ENCODE measurements at places on chromosomes 1 and 21.

DNA sequence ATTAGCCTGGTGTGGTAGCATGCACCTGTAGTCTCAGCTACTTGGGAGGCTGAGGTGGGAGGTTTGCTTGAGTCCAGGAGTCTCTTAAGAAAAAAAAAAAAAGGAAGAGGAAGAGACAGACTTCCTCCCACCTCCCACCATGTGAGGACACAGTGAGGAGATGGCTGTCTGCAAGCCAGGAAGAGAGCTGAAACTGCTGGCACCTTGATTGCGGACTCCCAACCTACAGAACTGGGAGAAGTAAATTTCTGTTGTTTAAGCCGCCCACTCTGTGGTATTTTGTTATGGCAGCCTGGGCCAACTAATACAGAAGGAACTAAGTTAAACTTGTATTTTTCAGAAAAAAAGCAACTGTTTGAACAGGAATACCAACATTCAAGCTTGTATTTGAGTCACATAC is 21.7 kb downstream of the DOP1B start:
- no peak for DNase-seq

- no peak for DNase-seq
These were observed 38.7 kb upstream of the CD55 start for GRCh38 chr1:207282496-207283380.

DNA sequence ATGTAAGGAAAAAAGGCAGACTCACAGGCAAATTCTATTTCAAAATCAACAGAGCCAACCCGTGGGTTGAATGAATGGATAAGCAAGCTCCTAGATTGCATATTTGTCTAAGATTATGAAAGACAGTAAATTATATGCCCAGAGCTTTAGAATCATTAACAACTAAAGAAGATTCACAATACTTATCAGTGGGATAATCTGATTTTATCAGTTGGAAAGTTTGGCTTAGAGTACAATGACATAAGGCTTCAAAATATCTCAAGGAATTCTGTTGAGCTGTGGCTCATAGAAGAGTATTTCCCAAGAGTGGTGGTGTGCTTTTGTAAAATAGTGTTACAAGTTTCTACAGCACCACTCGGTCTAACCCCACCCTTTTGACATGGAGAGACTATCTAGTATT is 85.5 kb downstream of the ADAMTS1 start:
- no peak for DNase-seq

DNA sequence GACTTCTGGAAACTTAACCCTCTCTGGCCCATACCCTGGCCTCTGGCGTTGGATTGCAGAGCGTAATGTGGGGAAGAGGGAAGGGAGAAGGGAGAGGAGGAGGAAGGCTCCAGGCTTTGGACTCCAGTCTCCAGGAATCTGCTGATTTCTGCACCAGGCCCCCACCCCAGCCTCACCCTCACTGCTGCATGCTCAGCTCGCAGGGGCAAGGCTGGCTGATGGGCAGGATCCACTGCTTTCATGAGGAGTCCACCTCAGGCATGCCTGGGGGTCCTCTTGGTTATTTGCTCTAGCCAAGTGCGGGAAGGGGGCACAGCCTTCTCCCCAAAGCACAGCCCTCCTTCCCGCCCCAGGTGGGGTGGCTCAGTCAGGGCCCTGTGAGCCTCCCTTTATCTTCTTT is 3.7 kb downstream of the OLFML3 start:
- no peak for DNase-seq

DNA sequence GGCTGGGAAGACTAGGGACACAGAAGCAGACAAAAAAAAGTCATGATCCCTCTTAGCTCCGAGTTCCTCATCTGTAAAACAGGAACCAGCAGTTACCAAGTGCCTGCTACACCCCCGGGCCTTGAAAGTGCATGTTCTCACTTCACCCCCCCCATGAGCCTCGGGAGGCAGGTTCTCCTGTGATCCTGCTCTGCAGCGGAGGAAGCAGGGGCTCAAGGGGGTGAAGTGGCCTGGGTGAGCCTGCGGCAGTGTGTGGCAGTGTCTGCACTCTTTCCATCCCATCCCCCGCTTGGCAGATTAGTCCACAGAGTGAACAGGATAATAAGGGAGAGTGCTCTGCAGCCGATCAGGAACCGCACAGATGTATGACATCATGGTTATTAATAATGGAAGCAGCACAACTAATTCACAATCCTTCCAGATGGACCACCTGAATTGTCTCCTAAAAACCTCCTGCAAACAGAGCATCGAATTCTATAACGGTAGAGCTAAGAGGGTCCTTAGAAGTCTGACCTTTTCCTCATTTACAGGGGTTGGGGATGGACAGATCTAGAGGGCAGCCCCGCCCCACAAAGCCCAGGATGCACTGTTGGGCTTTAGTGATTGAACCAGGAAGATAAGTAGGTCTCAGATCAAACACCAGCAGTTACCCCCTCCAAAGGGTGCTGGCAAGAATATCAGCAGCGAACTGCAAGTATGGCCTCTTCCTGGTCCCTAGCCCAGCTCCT is 174.1 kb upstream of the EDN2 start:
- DNase-seq: no peak

GRCh38 chr1:244052016-244052727 is 1.1 kb downstream of the ZBTB18 start:
- no peak for DNase-seq

- DNase-seq: no peak
These were observed 33.5 kb downstream of the EPHA2 start for GRCh38 chr1:16122350-16122881.

DNA sequence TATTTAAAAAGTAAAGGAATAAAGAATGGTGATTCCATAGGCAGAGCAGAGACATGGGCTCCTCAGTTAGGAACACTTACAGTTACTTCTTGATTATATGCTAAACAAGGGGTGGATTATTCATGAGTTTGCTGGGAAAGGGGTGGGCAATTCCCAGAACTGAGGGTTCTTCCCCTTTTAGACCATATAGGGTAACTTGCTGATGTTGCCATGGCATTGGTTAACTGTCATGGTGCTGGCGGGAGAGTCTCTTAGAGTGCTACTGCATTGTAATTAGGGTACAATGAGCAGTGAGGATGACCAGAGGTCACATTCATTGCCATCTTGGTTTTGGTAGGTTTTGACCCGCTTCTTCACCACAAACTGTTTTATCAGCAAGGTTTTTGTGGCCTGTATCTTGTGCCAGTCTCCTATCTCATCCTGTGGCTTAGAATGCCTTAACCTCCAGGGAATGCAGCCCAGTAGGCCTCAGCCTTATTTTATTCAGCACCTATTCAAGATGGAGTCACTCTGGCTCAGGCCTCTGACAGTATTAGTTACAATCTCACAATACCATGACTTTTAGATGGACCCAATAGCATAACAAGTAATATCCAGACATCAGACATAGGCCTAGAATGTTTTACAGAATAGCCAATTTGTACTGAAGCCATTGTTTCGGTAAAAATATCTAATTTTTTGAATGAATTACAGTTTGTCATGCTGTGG is 106.8 kb downstream of the ZBTB18 start:
- DNase-seq: no peak

DNA sequence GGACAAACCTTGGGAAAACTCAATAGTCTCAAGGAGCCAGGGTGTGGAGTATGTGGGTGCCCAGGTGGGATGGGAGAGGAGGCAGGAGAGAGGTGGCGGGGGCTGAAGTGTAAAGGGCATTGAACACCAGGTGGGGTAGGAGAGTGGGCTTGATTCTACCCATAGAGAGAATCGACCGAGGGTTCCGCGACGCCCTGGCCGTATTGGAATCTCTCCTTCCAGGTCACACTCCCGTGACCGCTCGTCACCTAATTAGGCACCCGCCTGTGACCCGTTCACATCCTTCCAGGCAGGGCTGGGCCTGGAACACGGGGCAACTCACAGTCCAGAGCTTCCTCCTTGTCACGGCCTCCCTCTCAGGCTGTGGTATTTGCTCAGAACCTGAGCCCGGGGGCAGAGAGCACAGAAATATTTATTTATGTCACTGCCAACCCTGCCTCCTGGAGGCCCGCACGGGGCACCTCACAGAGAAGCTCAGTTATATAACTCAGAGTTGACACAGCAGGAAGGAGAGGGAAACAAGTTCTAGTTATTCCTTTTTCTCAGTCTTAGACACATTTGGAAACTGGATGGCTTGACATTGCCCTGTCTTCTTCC is 12.0 kb downstream of the NCMAP start:
- DNase-seq: no peak

DNA sequence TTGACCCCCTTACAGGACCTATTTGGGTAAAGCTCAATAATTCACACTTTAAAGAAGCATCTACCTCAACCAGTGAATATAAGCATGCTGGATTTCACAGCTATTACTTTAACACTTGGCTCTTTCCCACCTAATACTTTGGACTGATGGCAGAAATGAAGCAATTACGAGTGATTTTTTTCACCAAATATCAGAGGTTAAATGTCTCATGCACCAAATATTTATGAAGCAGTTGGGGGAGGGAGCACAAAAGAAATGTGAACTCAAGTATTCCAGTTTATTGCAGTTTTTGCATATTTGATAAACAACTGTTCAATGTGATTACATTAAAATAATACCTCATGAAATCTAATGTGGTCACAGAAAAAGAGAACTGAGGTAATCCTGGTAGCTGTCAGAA is 223.6 kb downstream of the LRRC7 start:
- DNase-seq: no peak

DNA sequence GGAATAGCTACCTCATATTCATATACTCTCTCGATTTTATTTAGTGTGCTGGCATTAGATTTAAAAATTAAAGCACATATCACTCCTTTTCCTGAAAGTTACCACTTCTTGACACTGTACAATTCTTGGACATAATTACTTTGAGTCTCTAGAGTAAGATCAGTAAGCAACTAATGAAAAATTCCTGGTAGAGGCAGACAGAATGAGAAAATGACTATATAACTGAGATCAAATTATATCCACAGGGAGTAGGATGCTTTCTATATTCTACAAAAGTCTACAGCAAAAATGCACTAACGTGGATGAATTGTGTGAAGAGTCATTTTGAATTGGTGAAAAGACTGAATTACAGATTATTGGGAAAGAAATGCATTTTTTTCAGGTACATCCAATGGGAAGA is 445.7 kb downstream of the PTBP2 start:
- DNase-seq: no peak

DNA sequence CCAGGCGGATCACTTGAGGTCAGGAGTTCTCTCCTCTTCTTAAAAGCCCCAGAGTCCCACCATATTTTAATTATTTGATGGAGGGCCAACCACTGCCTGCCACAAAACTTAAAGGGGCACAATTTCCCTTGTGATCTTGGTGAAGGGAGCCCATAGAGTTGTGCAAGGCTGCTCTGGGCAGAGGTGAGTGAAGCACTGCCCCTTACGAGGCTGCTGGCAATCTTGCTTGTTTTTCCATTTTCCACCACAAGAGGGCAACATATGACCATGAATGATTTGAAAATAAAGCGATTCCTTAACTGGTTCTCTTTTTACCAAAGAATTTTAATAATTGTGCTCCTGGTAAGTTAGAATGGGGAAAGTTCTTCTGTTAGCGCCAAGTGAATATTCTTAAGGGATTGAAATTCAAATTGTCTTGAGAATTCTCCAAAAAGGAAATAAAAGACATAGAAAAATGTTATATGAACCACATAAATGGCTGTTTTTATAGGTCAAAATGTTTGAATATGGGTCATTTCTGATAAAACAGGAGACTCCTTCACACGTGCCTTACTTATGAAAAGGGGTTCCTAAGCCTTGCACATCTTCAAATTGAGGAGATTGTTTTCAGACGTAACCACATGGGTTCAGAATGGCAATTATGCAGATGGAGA is 22.7 kb downstream of the PGM1 start:
- peak; percentile 76 for DNase-seq

DNA sequence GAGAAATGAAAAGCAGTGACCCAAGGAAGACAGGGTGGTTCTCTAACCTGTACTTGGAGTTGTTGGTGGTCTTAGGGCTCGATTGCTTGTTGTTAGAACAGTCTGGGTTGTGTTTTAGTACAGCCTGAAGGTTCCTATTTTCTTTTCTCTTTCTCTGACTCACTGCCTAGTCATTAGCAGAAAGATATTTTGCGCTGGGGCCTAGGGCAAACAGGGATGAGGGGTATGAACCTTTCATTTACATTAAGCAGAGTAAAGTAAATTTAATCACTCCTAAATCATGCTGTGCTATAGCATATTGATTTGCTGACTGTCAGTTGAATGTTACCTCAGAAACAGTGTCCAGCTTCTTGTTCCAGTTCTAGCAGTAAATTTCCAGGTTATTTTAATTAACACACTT is 197.2 kb downstream of the RWDD3 start:
- no peak for DNase-seq

DNA sequence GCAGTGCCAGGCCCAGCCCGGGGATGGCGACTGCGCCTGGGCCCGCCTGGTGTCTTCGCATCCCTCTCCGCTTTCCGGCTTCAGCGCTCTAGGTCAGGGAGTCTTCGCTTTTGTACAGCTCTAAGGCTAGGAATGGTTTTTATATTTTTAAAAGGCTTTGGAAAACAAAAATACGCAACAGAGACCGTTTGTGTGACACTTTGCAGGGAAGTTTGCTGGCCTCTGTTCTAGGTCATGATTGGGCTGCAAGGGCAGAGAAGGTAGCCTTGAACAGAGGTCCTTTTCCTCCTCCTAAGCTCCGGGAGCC is 719 bp downstream of the SOD1 start:
- DNase-seq: no peak

GRCh38 chr1:214448536-214448935 is 102.9 kb downstream of the PTPN14 start:
- DNase-seq: no peak

- DNase-seq: no peak
These were observed 2.1 kb downstream of the PTGER3 start for GRCh38 chr1:71045463-71046028.

DNA sequence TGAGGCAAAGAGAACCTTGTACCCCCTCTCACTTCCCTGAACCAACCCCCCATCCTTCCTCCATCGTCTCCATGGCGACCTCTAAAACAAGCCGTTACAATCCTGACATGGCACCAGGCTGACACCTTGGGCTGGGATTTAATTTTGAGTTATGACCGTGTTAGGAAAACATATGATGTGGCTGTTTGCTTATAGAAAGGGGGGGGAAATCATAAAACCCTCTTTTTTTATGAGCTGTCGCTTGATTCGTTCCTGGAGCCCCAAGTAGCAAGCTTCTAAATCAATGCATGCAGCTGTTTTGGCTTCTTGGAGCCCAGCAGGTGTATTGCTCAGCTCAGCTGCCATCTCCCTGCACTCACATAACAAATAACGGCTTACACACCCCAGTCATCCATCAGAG is 301.2 kb upstream of the SPAG17 start:
- no peak for DNase-seq

GRCh38 chr1:100769906-100770646 is 50.5 kb downstream of the VCAM1 start:
- DNase-seq: no peak

GRCh38 chr1:82483146-82483545 is 682.4 kb downstream of the ADGRL2 start:
- DNase-seq: no peak

- no peak for DNase-seq
These were observed 97.5 kb downstream of the CASZ1 start for GRCh38 chr1:10698726-10699469.

GRCh38 chr1:24878775-24879742 is 51.0 kb downstream of the RUNX3 start:
- no peak for DNase-seq

- no peak for DNase-seq
These were observed 81.0 kb downstream of the TAS1R2 start for GRCh38 chr1:18778437-18778836.

All from activated CD4-positive, alpha-beta T cell treated with anti-CD3 and anti-CD28 coated beads, Interleukin-2, Interleukin-4, amounts not matched to agents 100 ng/mL and 50 ng/mL, durations not matched to agents 16 hours and 8 hours (primary cell).